ENCODE measurements at places on chromosomes 16 and 17. TPM values are rescaled to one million over a fixed set of nuclear protein-coding genes. Genes with fewer than 3 reads are reported as not detected.

DNA sequence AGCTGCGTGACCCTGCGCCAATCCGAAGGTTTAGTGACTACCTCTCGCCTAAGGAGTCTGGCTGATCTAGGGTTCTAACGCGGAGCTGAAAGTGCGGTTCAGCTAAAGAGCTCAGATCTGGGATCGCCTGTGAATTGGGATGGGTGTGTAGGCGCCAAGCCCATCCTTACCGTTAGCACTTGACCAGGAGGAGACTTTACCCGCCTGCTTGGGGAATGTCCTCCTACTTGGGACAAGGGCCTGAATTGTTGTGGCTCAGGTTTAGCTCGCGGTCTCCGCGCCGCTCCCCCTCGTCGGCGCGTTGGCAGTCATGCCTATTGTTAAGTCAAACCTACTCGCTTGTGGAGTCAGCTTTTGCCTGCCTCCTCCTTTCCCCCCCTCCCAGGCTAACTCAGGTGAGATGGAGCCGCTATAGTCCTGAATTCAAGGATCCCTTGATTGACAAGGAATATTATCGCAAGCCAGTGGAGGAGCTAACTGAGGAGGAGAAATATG lies 480 bp downstream of the MRPS7 start:
- DNase-seq = no peak

- DNase-seq = no peak
Observed at GRCh38 chr17:19686400-19687090, 29.8 kb downstream of the SLC47A2 start.

DNA sequence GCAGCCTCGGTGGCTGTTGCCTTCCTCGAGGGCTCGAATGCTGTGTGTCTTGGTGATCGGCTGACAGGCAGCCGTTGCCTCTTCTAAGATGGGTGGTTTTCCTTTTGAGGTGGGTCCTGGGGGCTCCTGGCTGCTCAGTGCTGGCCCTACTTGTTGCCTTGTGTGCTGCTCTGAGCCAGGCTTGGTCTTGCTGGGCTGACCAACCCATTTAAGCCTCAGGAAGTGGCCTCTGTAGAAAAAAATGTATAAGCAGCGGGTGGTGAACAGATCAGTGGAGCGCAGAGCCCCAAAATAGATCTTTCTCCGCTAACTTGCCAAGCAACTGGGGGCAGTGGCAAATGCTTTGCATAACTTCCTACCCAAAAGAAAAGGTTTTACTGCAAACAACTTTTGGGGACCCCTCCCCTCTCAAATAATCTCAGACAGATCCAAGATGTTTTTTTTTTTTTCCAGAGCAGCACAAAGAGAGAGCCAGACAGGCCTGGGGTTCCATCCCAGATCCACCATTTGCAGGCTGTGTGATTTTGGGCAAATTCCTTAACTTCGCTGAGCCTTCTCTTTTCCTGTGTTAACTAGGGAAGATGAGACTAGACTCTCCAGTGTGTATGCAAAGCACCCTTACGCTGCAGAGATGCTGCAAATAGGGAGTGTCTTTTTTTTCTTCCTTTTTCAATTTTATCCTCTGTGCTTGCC lies 42.5 kb downstream of the PLCG2 start:
- no peak for DNase-seq

GRCh38 chr17:72683506-72684404 lies 408.7 kb downstream of the SLC39A11 start:
- DNase-seq = no peak

DNA sequence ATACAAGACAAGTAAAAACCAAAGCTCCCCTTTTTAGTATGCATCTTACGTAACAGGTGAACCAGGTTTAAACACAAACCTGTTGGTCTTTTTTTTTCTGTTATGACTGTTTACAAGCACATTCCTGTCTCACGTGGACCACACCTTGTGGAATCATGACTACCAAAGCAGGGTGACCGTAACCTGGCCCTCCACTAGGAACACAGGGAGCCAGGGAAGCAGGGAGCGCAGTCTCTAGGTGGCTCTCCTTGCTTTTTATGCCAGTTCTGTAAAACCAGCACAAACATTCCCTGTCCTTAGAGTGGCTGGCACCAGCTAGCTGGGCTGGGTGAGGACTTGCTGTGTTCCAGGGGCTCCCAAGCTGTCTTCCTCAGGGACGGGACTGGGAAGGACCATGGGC lies 44.1 kb downstream of the DDX19A start:
- DNase-seq = no peak

The PLLP gene
- 5.2 TPM for total RNA-seq

The DNAH9 gene
- 0.08 TPM for total RNA-seq

The ZNF785 gene
- 7.1 TPM for total RNA-seq

All from left ventricle myocardium inferior (tissue), 1 donor.